ENCODE measurements at places on chromosomes 5 and 9.
A peak's percentile ranks its signal among the peaks of the same experiment; 100 is the strongest.

DNA sequence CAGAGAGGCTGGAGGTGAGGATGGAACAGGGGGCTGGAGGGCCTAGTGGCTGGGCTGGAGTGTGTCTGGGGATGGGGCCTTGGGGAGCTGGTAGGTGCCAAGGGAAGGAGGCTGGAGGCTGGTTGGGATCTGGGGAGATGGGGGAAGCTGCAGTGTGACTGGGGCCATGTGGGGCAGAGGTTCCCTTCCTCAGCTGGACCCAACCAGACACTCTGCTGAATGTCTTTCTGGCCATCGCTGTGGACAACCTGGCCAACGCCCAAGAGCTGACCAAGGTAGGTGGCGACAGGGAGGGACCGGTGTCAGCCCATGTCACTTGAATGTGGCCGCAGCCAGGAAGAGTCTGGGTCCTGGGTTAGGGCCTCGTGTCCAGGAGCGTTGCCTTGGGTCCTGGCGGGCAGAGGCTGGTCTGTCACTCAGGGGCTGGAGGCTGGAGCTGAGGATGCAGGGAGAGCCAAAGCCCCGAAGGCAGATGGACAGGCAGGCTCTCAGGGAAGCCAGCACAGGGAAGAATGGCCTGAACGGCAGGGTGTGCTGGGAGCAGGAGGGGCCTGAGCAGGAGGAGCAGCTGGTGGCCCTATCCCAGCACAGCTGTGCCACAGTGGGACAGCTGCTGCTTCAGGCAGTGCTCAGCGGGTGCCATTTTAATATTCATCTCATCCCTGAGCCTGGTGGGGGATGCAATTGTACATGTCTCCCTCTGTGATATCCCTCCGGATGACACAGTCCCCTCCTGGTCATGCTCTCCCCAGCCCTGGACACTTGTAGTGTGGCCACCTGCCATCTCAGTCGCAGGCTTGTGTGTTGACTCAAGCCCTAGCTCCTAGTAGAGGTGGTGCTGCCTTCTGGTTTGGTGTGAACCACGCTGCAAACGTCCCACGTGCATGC lies 132.5 kb downstream of the CACNA1B start:
- no peak for DNase-seq

DNA sequence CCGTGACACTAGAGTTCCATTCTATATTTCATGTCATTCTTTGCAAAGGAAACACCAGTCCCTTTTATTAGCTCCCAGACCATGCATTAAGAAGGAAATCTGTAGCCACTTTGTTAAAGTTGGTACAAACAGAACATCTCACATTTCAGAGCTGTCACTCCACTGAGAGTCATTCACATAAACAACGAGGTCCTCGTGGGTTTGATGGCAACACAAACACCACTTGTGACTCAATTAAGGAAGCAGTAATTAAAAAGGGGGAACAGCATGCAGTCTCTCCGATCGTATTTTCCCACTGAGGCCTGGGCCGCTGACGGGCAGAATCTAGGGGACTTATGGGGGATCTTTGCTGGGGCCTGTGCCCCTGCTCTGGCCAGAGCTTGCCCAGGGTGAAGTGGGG lies 94.2 kb upstream of the ZNF618 start:
- DNase-seq = no peak

DNA sequence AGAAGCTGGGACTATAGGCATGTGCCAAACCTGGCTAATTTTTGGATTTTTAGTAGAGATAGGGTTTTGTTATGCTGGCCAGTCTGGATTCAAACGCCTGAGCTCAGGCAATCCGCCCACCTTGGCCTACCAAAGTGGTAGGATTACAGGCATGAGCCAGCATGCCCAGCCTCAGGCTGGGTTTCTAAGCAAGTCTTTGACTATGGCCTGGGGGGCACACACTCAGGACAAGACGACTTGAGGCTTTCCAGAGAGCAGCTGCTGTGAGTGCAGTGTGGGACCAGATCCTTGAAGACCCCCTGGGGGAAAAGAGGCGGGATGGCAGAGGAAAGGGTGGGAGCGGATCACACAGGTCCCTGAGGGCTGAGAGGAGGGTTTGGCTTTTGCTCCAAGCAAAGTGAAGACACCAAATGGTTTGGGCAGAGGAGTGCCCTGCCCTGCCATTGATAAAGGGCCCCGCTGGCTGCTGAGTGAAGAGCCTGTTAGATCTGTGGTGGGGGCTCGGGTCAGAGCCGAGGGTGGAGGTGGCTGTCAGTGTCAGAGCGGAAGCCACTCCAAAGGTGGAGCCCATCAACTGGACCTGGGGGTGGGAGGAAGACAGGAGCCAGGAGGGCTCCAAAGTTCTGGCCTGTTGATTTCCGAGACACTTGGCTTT lies 46.8 kb upstream of the FUBP3 start:
- no peak for DNase-seq

- DNase-seq = no peak
These were observed 126.9 kb upstream of the MAP3K1 start for GRCh38 chr5:56688402-56688801.

DNA sequence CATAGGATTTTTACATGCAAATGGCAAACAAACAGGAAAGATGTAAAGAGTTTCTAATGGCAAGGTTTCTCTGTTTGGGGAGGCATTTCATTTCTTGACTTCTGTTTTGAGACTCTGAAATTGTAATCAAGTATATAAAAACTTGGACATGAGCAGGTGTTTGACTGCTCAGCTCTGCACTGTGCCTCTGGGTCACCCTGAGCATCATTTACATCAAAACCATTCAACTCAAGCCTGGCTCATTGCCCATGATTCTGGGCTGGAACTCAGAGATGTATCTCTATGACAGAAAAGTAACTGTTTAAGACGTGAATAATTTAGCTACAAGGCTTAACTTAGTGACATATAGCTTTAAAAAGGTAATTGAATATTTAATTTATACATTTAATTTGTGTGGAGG lies 1402.4 kb upstream of the NUDT12 start:
- no peak for DNase-seq

DNA sequence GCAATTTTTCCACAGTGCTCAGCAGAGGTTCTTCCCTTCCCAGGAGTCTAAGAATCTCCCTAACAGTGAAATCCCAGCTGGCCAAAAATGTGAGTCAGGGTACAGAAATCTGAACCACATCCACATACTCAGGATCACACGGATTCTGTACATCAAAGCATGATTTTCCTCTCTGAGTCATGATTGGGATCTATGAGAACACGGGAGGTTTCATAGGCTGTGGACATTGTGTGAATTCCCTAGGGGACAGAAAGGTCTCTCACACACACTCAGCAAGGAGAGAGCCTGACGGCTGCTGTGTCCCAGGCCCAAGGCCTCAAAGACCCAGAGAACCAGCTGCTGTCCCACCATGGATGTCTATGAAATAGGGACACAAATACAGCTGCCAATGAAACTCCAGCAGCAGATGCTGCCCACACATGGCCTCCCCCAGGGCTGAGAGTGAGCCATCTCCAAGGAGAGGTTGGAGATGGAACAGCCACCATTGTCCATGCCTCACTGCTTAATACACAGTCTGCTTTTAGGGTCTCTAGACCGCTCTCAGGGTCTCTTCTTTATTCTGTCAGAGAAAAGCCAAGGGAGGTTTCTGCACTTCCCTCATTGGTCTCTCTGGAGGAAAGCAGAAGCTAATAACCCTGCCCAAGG lies 102.7 kb downstream of the ADAMTS12 start:
- DNase-seq = peak; percentile 91

DNA sequence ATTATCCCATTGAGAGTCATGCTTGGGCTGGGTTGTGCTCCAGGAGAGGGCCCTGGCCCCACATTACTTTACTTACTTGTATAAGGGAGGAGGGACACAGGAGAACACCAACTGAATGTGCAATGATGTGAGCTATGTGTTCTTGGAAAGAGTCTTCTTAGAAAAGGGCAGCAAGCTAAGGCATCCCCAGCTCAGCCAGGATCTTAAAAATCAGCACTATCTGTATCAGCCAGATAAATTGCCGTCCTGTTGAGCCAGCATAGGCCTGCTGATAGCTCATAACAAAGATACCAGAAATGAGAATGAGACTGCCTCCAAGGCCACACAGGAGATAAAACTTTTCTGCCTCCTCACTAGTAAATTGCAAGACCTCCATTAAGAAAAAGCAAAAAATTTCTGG lies 357.5 kb downstream of the CAAP1 start:
- DNase-seq = no peak

DNA sequence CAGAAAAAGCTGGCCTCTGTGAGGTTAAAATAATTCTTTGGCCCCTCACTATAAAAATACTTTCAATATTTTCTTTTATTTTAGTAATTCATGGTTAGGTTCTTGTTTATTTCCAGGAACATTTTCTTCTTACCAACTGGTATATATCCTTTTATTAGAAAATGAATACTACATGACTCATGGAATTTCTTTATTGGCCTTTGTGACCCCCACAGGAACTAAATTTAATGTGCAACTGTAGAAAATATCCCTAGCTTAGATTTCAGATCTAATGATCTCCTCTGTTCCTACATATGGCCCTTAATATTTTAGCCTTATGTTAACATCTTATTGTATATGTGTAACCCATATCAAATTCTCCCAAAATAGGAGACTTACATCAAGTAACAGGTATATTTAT lies 429.9 kb downstream of the NR2F1-AS1 start:
- DNase-seq = no peak

DNA sequence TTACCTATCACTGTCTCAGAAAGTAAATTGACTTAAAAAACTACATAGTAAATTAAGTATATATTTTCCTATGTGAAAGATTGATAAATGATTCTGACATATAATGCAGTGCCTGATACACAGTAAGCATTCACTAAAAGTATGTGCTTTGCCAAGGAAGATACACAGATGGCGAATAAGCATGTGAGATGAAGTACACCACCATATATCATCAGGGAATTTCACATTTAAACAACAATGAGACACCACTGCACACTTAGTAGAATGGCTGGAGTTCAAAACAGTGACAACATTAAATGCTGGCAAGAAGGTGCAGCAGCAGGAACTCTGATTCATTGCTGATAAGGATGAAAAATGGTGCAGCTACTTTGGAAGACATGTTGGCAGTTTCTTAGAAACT lies 1118.8 kb downstream of the DTWD2 start:
- DNase-seq = no peak

DNA sequence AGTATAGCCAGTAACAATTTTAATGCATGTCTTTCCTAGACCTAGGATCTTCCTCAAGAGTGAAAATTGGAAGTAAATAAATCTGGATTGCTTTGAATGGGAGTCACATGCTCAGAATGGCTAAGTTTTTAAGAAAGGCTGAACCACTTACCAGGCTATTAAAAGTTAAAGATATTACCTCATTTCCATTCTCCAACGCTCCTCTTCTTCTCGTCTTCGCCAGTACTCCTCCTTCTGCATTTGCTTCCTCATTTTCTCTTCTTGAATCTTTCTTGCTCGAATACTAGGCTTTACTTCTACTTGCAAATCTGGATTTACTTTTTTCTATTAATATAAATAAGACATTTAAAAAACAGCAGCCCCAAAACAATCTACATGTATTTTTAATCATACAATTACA lies 49.6 kb downstream of the ZFR start:
- no peak for DNase-seq

GRCh38 chr5:94661086-94661485 lies 42.6 kb downstream of the SLF1 start:
- no peak for DNase-seq

DNA sequence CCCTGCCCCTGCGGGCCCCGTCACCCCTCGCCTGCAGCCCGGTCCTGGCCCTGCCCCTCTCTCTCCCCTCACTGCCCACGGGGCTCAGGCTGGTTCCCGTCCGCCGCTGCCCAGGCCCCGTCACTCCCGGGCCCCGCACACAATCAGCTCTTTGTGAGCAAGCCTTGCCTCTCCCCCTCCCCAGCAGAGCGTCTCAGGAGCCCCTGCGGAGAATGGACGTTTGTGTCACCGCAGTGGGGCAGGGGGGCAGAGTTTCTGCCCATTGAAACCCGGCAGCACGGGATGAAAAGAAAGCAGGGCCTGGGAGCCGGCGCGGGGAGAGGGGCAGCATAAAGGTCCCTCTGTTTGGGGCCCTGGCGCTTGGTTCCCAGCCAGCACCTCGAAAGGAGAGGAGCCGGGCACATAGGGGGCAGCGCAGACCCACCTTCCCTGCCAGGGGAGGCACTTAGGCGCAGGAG lies 13.5 kb upstream of the NUP214 start:
- no peak for DNase-seq

DNA sequence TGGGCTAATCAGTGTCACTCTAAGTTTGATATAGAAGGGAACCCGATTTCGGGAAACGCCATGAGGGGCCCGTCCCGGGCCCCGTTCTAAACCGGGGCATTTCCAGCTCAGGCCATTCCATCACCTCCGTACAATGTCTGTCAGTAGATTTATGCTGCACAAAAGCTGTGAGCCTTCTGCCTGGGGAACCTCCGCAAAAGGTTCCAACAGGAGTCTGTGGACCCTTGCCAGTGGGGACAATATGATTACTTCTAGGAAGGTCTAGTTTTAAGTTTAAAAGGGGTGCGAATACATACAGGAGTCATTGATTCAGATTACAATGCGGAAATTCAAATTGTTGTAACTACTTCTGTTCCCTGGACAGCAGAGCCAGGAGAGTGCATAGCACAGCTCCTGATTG lies 57.6 kb downstream of the RAPGEF1 start:
- DNase-seq = no peak

DNA sequence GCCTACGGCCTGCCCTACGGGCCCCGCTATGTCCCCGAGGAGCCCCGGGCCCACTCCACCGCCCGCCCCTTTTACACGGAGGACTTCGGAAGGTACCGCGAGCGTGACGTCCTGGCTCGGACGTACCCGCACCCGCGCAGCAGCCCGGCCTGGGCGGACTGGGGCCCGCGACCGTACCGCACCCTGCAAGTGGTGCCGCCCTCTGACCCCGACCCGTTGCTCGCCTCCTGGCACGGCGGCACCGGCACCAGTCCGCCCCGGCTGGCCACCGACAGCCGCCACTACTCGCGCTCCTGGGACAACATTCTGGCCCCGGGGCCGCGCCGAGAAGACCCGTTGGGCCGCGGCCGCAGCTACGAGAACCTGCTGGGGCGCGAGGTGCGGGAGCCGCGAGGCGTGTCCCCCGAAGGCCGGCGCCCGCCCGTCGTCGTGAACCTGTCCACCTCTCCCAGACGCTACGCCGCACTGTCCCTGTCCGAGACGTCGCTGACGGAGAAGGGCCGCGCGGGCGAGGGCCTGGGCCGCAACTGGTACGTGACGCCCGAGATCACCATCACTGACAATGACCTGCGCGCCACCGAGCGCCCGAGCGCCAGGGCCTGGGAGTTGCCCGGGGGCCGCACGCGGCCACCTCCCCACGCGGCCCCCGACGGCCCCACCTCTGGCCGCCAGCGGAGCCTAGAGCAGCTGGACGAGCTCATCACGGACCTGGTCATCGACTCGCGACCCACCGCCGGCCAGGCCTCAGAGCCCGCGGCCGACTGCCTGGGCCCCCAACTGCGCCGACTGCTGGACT lies 3.4 kb downstream of the AJM1 start:
- no peak for DNase-seq
